ENCODE measurements at places on chromosomes 4 and X.
A peak's percentile ranks its signal among the peaks of the same experiment; 100 is the strongest.

GRCh38 chrX:2263203-2263602 lies 237.6 kb downstream of the DHRSX start:
- no peak for DNase-seq

DNA sequence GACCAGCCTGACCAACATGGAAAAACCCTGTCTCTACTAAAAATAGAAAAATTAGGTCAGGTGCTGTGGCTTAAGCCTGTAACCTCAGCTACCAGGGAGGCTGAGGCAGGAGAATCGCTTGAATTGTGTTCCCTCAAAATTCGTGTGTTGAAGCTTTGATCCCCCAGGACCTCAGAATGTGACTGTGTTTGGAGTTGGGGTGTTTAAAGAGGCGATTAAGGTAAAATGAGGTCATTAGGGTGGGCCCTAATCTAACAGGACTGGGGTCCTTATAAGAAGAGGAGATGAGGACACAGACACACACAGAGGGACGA lies 23.6 kb downstream of the SLC25A6 start:
- DNase-seq = peak; percentile 8

GRCh38 chr4:75565481-75565880 lies 9.6 kb downstream of the ODAPH start:
- DNase-seq = no peak

GRCh38 chr4:71494539-71494938 lies 155.7 kb downstream of the SLC4A4 start:
- no peak for DNase-seq

GRCh38 chrX:44765556-44765955 lies 78.3 kb upstream of the DUSP21 start:
- DNase-seq = no peak

DNA sequence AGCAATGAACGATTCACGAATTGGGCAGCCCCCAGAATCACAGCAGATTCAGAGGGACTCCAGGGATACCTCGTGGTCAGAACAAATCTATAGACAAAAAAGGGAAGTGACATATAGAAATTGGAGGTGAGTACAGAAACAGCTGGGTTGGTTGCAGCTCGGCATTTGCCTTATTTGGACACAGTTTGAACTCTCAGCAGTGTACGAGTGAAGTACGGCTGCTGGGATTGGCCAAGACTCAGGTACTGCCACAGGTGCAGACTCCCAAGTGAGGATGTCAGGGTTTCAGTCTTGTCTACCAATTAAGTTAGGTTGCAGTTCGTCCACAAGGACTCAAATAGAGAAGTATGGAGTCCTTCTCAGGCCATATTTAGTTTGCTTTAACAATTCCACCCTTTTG lies 28.2 kb downstream of the HTT-AS start:
- no peak for DNase-seq

DNA sequence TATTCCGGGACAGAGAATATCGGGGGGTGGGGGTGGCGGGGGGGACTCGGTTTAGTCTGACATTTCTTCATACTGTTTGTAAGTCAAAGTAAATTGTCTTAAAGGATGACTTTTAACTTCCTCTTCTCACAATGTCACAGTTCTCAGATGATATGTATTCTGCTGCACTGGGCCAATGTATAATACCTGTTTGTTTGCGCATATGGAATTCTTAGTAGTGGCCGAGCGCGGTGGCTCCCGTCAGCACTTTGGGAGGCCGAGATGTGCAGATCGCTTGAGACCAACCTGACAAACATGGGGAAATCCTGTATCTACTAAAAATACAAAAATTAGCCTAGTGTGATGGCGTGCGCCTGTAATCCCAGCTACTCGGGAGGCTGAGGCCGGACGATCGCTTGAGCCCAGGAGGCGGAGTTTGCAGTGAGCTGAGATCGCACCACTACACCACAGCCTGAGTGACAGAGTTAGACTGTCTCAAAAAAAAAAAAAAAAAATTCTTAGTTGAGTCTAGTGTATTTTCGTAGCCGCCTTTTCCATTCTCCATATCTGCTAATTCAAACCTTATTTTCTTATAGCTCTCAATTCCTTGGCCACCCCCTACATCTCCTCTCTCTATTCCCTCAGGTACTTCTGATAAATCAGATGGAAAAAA lies 851 bp downstream of the POLR2B start:
- no peak for DNase-seq

DNA sequence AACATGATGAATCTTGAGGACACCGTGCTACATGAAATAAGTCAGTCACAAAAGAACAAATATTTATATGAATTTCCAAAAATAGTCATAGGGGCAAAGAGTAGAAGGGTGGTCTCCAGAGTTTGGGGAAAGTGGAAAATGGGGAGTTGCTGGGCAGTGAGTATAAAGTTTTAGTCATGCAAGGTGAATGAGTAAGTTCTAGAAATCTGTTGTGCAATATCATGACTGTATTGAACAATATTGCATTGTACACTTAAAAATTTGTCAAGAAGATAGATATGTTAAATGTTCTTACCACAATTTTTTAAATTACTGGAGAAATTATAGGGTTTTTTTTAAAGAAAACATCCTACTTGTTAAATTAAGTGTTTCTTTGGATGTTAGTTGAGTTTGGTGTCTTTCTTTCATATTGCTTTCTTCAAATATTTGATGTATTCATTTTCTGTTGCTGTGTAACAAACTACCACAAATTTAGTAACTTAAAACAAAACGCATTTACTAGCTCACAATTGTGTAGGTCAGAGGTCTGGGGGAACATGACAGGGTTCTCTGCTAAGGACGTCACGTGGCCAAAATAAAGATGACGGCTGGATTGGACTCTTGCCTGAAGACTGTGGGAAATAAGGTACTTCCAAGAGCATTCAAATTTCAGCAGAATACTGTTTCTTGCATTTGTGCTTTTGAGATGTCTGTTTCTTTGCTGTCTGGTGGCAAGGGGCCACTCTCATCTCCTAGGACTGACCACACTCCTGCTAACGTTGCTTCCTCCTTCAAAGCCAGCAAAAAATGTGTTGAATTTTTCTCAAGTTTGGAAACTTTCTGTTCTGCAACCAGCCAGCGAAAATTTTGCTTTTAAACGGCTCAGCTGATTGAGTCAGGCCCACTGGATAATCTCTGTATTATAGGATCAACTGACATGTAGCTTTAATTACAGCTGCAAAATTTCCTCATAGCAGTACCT lies 76.7 kb downstream of the CPEB2 start:
- DNase-seq = no peak

GRCh38 chrX:124488412-124489161 lies 142.2 kb downstream of the SH2D1A start:
- no peak for DNase-seq

DNA sequence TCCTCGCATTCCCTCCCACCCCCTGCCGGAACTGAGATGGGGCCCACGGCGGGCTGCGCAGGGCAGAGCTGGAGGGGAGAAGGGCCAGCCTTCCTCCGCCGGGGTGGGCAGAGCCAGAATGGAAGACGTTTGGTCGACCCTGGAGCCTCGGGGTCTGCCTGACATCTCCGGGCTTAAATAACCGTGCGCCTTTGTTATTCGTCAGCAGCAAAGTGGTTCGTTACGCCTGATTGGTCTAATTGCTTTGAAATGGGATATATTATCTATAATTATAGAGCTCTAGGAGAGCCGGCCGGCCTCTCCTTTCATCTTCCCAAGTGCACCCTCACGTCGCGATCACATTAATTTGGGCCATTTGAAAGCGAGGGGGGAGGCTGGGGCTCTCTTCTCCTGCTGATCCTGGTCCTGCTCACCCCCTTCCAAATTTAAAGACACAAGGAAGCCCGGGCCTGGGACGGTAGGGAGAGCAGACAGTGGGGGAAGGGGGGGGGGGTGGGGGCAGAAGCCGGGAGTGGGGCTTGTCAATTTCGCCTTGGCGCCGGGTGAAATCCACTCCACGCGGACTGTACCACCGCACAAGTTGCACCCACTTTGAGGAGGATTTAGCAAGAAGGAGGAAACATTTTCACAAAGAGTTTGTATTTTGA lies 4.7 kb upstream of the MSX1 start:
- DNase-seq = no peak

DNA sequence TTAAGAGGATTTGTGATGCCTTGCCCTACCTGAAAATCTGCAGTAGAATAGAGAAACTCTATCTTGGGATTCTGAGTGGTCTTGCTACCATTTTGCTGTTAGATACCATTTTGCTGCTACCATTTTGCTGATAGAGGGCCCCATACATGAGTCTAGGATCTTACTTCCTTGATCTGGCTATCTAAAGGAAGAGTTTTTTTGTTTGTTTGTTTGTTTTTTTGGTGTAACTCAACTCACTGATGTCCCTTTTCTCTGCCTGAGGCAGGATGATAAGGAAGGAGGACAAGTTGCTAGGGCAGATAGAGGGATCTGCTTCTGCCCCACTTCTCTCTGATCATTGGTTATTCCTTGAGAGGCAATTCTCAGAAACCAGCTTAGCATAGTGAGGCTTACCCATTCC lies 31.0 kb downstream of the XK start:
- no peak for DNase-seq

All from posterior cingulate gyrus (tissue), 11 donors.